ENCODE measurements at places on chromosomes 11 and 22. TPM values are rescaled to one million over a fixed set of nuclear protein-coding genes. Genes with fewer than 3 reads are reported as not detected.

GRCh38 chr22:45504373-45505341 is 2.0 kb downstream of the FBLN1 start:
- H3K27me3 ChIP-seq, result no peaks in the 10 kb centered on the region
- H3K27ac ChIP-seq, result peak overlapping the region; percentile 59
- peaks cover 10% of the 10 kb centered on the region for H3K4me1 ChIP-seq
- no peak overlapping the region for H3K4me3 ChIP-seq
- DNase-seq, result no peak

DNA sequence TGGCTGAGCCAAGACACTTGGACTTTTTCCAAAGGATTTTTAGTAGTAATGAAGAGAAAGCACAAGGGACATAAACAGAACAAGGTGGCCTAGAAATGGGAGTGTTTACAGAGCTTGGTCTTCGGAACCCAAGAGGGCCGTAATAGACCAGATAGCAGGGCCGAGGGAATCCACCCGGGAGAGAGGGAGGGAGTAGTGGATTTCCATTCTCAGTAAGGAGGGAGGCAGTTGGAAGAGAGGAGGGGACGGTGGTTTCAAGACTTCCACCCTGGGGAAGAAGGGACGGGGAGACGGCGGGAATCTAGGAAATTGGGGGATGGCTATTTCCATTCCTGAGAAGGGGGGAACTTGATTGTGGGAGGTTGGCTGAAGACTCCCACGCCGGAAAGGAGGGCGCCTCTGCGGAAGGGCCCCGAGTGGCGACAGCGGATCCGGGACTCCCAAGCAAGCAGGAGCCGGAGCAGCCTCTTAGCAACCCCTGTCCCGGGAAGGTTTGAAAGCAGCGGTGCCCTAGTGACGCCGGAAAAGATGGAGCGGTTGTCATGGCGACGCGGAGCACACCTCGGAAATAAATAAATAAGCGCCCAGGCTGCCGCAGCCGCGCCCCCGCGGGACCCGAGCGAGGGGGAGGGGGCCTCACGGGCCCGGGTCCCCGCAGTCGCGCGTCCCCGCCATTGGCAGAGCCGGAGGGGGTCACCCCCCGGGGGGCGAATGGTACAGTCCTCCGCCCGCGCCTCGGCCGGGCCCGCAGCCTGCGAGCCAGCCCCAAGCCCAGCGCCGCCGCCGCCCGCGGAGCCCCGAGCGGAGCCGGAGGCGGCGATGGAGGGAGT is 31.6 kb downstream of the EIF3F start:
- H3K4me3 ChIP-seq, result peak overlapping the region; percentile 44
- H3K36me3 ChIP-seq, result no peaks in the 10 kb centered on the region
- H3K27me3 ChIP-seq, result no peaks in the 10 kb centered on the region
- H3K27ac ChIP-seq, result peak overlapping the region; percentile 68
- peak; percentile 71 for DNase-seq
- peaks cover 12% of the 10 kb centered on the region for H3K4me1 ChIP-seq

GRCh38 chr11:46984987-46985386 is 48.4 kb downstream of the CSTPP1 start:
- no peak overlapping the region for H3K27ac ChIP-seq
- H3K36me3 ChIP-seq, result no peaks in the 10 kb centered on the region
- DNase-seq, result no peak

DNA sequence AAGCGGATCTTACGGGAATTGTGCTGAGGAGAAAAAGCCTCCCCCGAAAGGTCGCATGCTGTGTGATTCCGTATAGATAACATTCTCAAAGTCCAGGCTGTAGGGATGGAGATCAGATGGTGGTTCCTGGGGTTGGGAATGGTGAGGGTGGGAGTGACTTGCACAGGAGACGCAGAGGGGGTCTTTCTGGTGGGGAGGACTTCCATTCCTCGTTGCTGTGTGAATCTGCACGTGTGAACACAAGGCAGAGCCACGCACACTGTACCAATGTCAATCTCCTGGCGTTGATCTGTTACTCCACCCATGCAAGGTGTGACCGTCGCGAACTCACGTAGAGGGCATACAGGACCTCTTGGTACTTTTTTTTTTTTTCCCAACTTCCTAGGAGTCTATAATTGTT is 59.0 kb upstream of the KCNQ1OT1 start:
- no peak overlapping the region for H3K27ac ChIP-seq
- no peak for DNase-seq
- H3K4me1 ChIP-seq, result peaks cover 4% of the 10 kb centered on the region
- no peaks in the 10 kb centered on the region for H3K27me3 ChIP-seq

GRCh38 chr11:30116512-30116911 is 99.7 kb upstream of the KCNA4 start:
- no peaks in the 10 kb centered on the region for H3K36me3 ChIP-seq
- DNase-seq, result no peak
- no peaks in the 10 kb centered on the region for H3K27me3 ChIP-seq
- H3K4me3 ChIP-seq, result no peak overlapping the region
- no peaks in the 10 kb centered on the region for H3K4me1 ChIP-seq

- peaks cover 5% of the 10 kb centered on the region for H3K4me1 ChIP-seq
- no peaks in the 10 kb centered on the region for H3K27me3 ChIP-seq
- H3K4me3 ChIP-seq, result no peak overlapping the region
- peak overlapping the region; percentile 20 for H3K27ac ChIP-seq
- H3K36me3 ChIP-seq, result no peaks in the 10 kb centered on the region
Measured at GRCh38 chr11:102546923-102547471, 16.4 kb upstream of the MMP7 start.

- H3K4me1 ChIP-seq, result peaks cover 3% of the 10 kb centered on the region
- no peak overlapping the region for H3K4me3 ChIP-seq
- H3K27ac ChIP-seq, result no peak overlapping the region
- H3K27me3 ChIP-seq, result no peaks in the 10 kb centered on the region
- no peaks in the 10 kb centered on the region for H3K36me3 ChIP-seq
Measured at GRCh38 chr11:102269927-102270326, 47.4 kb upstream of the BIRC3 start.

- peak overlapping the region; percentile 61 for H3K27ac ChIP-seq
- no peaks in the 10 kb centered on the region for H3K36me3 ChIP-seq
- H3K4me1 ChIP-seq, result peaks cover 47% of the 10 kb centered on the region
Measured at GRCh38 chr11:130523166-130523565, 74.7 kb downstream of the ADAMTS15 start.

GRCh38 chr11:128906185-128907050 is 15.3 kb downstream of the KCNJ5 start:
- H3K4me3 ChIP-seq, result no peak overlapping the region
- DNase-seq, result no peak
- H3K4me1 ChIP-seq, result peaks cover 8% of the 10 kb centered on the region
- H3K36me3 ChIP-seq, result no peaks in the 10 kb centered on the region
- H3K27ac ChIP-seq, result no peak overlapping the region

- no peak for DNase-seq
- H3K4me1 ChIP-seq, result no peaks in the 10 kb centered on the region
Measured at GRCh38 chr11:2149864-2150847, 10.9 kb downstream of the INS start.

DNA sequence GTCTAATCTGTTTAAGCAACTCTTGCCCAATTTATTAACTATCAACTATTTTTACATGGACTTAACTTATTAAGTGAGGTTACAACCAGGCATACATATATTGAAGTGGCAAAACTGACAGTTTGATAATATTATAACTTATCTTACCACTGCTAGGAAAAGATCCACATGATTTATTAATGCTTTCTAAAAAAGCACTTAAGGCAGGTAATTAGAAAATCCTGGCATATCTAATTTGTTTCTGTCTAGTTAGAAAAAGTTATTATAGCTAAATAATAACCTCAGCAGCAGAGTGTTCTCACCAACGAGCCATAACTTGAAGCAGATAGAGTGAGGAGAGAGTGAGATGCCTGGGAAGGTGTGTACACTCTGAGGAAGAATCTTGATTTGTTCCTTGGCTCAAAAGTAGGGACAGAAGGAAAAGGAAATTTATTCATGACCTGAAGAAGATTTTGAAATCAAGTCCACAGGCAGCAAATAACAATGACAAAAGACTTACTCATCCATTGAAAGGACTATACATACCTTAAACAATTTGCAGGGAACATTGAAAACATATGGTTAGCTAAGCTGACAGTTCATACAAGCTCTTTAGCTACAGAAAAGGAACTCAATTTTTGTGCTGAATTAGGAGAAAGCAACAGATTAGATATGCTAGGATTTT is 7.1 kb upstream of the MUC15 start:
- H3K4me3 ChIP-seq, result no peak overlapping the region
- H3K36me3 ChIP-seq, result no peaks in the 10 kb centered on the region
- peaks cover 46% of the 10 kb centered on the region for H3K4me1 ChIP-seq

DNA sequence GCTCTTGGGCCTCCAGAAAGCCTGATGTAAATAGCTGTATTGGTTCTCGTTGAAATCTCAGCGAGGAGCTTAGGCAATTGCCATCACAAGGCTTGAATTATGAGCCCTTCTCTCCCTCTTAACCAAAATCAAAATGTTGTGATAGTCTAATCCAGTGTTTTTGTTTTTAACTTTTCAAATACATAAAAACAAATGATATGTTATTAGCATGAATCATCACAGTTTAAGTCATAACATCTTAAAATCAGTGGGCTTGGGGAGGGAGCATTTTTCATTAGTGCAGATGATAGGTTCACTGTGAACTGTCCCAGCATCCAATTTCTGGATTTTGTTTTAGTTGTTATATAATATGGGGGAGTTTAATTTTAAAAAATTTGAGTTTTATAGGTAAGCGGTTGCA is 48.9 kb upstream of the HORMAD2 start:
- H3K27me3 ChIP-seq, result no peaks in the 10 kb centered on the region
- no peaks in the 10 kb centered on the region for H3K36me3 ChIP-seq
- no peak overlapping the region for H3K4me3 ChIP-seq
- peaks cover 36% of the 10 kb centered on the region for H3K4me1 ChIP-seq
- no peak overlapping the region for H3K27ac ChIP-seq

GRCh38 chr11:72932132-72932570 is 117.9 kb downstream of the ATG16L2 start:
- H3K36me3 ChIP-seq, result no peaks in the 10 kb centered on the region
- no peak for DNase-seq
- H3K4me1 ChIP-seq, result no peaks in the 10 kb centered on the region
- no peaks in the 10 kb centered on the region for H3K27me3 ChIP-seq

INPPL1 gene
- 114 TPM for total RNA-seq

INPP5J gene
- total RNA-seq, result 180 TPM
